ENCODE measurements at places on chromosomes 3 and 15. TPM values are rescaled to one million over a fixed set of nuclear protein-coding genes. Genes with fewer than 3 reads are reported as not detected.

- no peak for DNase-seq
These were observed 50.3 kb upstream of the PLSCR5 start for GRCh38 chr3:146655333-146655996.

DNA sequence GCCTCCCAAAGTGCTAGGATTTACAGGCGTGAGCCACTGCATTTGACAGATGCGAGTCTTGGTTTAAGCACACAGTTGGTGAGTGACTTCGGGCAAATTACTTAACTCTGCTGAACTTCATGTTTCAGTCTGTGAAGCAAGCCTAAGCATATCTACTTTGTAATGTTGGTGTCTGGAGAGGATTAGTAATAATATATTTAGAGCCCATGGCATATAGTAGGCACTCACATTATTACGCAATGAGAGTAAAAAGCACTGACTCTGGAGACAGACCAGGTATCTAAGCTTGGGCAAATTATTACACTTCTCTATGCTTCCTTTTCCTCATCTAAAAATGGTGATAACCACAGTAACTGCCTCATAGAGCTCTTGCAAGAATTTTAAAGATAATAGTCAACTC, 208.7 kb upstream of the P2RY1 start:
- DNase-seq, result no peak

DNA sequence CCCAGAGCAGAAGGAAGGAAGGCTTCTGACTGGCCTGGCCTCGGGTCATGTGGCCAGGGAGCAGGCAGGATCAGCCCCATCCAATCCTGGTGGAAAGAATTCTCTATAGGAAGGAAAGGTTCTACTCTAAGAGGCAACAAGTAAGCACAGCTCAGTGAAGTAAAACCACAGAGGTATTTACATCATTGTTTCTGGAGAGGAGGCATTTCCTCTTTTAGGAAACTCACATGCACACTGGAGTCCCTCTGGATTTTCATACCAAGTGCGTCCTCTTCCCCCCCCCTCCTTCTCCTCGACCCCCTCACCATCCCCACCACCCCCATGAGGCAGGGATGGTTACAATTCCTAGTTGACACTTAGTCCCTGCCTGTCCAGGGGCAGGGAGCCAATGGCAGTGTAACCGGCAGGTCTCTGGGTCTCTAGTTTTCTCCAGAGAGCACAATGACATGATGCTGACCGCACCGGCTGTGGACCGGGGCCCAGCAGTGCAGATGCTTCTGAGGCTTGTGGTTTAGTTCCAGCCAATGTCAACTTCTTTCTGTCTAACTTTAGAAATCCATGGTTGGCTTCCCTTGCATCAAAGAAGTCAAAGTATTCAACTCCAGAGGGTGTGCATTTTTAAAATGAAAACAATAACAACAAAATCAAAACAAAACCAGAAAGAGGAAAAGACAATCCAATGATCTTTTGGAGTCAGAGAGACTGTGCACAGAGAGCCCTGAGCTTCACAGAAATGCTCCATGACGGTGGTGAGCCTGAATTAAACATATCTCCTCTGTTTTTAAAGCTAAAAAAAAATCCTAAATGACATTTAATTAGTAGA, 230.3 kb upstream of the TLE3 start:
- DNase-seq, result peak; percentile 85

PRSS50 gene
- polyA plus RNA-seq, result not detected

All from GM23248 (cell line).